GM23248 (cell line): ENCODE measurements at places on chromosomes 16 and 17. TPM values are rescaled to one million over a fixed set of nuclear protein-coding genes. Genes with fewer than 3 reads are reported as not detected.

SLC22A31 gene
- not detected in 2 replicates for total RNA-seq

MGRN1 gene
- 26.4 and 30.2 TPM in 2 replicates for total RNA-seq

WNK4 gene
- 3.0 and 3.4 TPM in 2 replicates for total RNA-seq

KRTAP17-1 gene
- not detected in 2 replicates for total RNA-seq

SOX9 gene
- 13.8 and 16.6 TPM in 2 replicates for total RNA-seq

TNFRSF12A gene
- total RNA-seq, result 700 and 735 TPM in 2 replicates

PDXDC1 gene
- total RNA-seq, result 63.9 and 73.1 TPM in 2 replicates

SPATA2L gene
- total RNA-seq, result 19.2 and 27.5 TPM in 2 replicates

ATP1B2 gene
- not detected in 2 replicates for total RNA-seq

SLC39A11 gene
- 11.7 and 15.2 TPM in 2 replicates for total RNA-seq

PLA2G10 gene
- not detected in 2 replicates for total RNA-seq

HYDIN gene
- 0.54 TPM in 1 of 2 replicates, not detected in the other for total RNA-seq

KREMEN2 gene
- total RNA-seq, result not detected in 2 replicates

TM4SF5 gene
- not detected in 2 replicates for total RNA-seq

MYO15B gene
- total RNA-seq, result 5.8 and 7.2 TPM in 2 replicates

GJD3 gene
- 1.2 TPM in 1 of 2 replicates, not detected in the other for total RNA-seq

ATP2A1 gene
- 0.11 TPM in 1 of 2 replicates, not detected in the other for total RNA-seq

RHBDL1 gene
- total RNA-seq, result 0.89 and 2.1 TPM in 2 replicates

UNKL gene
- 13.0 and 15.3 TPM in 2 replicates for total RNA-seq

MEIOB gene
- 0.38 TPM in 1 of 2 replicates, not detected in the other for total RNA-seq

ZNF597 gene
- total RNA-seq, result 3.2 TPM in 2 replicates

MEFV gene
- total RNA-seq, result not detected in 2 replicates

ZSCAN32 gene
- total RNA-seq, result 7.5 and 10.7 TPM in 2 replicates

ZNF174 gene
- 7.1 and 10.4 TPM in 2 replicates for total RNA-seq

ZNF205 gene
- 12.5 and 14.6 TPM in 2 replicates for total RNA-seq

SCARF1 gene
- total RNA-seq, result 0.25 TPM in 1 of 2 replicates, not detected in the other

CORO1A gene
- 3.2 and 4.8 TPM in 2 replicates for total RNA-seq

YPEL3 gene
- 62.6 and 100.0 TPM in 2 replicates for total RNA-seq

PIGW gene
- total RNA-seq, result 5.1 and 5.2 TPM in 2 replicates

USP6 gene
- not detected in 2 replicates for total RNA-seq

KRTAP4-5 gene
- total RNA-seq, result not detected in 2 replicates

KRT35 gene
- not detected in 2 replicates for total RNA-seq

KRT33B gene
- total RNA-seq, result 0.25 and 0.76 TPM in 2 replicates

P2RX1 gene
- total RNA-seq, result not detected in 2 replicates

CDH16 gene
- total RNA-seq, result not detected in 2 replicates

PYCARD gene
- total RNA-seq, result 20.1 and 28.1 TPM in 2 replicates

VASN gene
- total RNA-seq, result 223 and 234 TPM in 2 replicates

HOXB7 gene
- 7.1 and 11.1 TPM in 2 replicates for total RNA-seq
